RCC 7860 (cell line): ENCODE measurements at places on chromosomes 7 and 10.

DNA sequence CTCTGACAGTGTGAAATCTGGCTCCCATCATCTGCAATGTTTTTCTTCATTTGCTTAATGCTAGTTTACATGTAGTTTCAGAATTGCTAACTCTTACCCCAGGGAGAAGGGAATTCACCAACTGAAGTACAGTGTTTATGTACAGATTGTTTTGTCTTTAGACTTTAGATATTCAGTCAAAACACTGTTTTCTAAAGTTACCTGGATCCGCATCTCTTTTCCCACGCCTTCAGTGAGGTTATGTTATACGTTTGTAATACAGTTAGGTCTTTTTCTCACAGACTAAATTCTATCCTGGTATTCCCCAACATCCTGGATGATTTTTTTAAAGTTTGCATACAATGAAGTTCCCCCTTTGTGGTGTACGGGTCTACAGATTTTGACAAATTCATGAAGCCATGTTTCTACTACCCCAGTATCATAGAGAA lies 3.2 kb upstream of the LYZL1 start:
- no peak for DNase-seq

DNA sequence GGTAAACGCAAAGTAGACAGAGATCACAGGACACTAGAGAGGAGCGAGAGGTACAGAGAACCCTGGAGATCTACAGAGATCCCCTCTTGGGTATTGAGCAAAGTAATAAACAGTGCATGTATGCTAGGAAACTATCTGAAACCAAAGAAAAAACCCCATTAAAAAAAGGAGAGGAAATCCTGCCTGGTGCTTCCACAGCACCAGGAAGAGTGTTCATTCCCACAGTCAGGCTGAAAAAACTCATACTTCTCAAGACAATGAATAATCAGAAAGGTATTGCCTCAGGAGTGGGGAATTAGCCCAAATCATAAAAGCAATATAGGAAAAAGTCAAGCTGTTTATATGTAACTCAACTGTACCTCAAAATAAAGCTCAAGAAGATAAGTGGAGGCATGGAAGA lies 59.1 kb downstream of the ANKRD26 start:
- no peak for DNase-seq

DNA sequence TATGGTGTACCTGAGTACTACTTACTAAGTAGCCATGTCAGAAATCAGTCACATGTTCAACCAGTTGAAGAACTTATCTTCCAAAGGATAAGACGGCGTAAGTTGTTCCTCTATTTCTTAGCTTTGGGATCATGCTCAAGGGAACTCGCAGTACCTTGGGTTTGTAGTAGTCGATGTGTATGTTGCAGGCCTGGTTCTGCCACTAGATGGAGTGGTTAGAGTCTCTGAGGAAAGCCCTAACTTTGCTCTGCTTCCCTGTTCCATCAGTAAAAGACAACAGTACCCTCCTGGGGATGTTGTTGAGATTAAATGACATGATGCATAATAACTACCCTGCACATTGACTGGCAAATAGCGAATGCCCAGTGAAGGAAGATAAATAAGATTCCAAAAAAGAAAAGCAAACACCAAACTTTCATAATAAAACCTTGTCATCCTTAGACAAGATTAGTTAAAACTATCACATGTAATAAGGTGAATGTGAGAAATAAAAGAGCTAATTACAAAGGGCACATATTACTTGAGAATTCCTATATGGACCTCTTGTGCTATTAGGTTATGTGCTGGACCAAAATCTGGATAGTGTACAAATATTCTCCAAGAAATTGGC lies 165.9 kb downstream of the ABCA13 start:
- DNase-seq = peak; percentile 26

DNA sequence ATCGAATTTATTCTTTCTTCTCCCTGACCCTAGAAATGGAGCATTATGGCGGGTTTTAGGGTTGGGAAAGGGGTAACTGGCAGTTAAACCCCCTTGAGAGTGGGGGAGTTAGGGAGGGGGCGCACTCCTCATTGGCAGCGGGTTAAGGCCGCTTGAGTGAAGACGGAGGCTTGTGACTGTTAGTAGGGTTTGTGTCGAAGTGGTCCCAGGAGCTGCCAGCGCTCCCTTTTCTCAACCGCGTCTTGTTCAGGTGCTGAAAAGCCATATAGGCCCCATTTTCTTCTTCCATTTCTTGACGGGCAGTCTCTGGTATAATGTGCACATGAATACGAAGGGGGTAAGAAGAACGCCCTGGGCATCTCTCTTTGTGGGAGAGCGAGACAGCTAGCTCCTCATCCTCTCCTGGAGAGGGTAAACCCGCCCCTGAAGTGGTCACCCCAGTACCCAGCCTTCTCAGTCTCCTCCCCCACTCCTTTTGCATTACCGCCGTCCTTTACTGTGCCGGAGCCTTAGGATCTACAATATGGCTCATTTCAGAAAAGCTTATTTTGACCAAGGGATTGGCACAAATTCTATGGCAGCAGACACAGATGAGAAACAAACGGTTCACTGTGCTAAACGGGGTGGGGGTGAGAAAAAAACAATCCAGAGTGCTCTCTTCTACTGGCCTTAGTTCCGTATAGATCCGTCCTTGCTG lies 836 bp downstream of the KMT2E start:
- DNase-seq = peak; percentile 31

DNA sequence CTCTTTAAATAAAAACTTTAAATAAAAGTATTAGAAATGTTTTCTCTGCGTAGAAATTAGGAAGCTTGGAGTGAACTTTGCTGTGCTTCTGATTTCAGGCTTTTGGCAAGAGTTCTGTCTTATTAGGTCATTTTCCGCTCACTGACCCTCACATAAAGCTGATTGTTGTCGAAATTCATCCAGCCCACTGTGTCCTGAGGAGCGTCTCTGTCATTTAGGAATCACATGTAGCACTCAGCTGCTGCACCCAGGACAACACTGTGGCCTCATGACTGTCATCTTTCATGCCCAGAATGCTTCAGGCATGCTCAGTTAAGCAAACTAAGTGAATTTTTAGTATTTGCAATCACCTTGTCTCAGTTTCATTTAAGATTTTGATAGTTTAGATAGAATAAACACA lies 57.8 kb upstream of the MSRB2 start:
- DNase-seq = no peak

GRCh38 chr10:844552-844951 lies 87.0 kb downstream of the LARP4B start:
- DNase-seq = no peak

GRCh38 chr10:114953047-114953446 lies 15.1 kb downstream of the TRUB1 start:
- no peak for DNase-seq

GRCh38 chr10:60789340-60789739 lies 11.1 kb downstream of the CDK1 start:
- DNase-seq = no peak

DNA sequence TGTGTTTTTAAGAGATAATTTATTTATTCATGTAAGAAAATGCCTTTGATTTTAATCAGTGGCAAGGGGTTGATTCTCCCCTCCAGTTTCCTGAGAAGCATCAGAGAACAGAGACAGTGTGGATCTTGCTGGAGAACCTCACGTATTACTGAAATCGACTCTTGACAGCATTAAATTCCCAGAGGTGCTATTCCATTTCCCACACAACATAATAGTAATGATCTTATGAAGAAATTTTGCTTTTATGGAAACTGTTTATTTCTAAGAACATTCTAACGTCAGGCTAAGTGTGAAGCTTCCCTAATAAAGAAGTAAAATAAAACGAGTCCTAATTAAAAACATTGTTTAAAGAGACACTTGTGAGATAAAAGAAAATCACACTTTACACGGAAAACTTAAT lies 293.1 kb upstream of the NRP1 start:
- DNase-seq = no peak

GRCh38 chr7:42091461-42092291 lies 145.3 kb downstream of the GLI3 start:
- DNase-seq = no peak

DNA sequence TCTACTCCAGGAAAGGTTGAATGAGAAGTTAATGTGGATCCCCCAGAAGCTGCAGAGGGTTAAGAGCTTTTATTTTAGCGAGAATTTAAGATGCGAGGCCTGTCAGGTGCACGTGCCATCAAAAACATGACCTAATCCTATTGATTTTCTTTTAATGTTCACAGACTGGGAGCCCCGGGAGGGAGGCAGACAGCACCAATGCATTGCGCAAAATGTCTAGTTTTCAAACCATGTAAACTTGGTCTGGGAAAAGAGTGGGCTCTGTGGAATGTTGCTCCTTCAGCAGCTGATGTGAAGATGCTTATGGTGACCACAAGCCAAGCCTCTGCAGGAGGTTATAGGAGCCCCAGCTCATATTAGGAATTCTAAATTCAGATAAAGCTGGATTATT lies 172.0 kb upstream of the ITGB1 start:
- DNase-seq = peak; percentile 61

- no peak for DNase-seq
These were observed 339.7 kb downstream of the HGF start for GRCh38 chr7:81430150-81430549.

DNA sequence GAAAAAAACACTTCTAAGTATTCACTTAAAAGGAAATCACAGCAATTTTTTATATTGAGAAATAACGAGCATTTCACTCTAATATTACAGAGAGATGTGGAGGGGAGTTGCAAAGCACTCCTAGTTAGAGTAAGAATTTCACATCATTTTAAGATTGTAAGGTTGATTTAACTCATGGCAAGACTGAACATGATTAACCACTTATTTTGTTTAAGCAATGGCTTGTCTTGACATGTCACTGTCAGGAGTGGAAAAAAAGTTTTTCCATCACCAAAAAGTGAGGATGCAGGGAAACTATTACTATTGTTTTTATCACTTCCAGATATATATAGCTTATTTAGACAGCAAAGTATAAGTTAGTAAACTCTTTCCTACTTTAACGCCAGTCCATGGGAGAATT lies 27.1 kb downstream of the CD36 start:
- no peak for DNase-seq

- no peak for DNase-seq
These were observed 18.5 kb upstream of the C10orf67 start for GRCh38 chr10:23362879-23363792.

DNA sequence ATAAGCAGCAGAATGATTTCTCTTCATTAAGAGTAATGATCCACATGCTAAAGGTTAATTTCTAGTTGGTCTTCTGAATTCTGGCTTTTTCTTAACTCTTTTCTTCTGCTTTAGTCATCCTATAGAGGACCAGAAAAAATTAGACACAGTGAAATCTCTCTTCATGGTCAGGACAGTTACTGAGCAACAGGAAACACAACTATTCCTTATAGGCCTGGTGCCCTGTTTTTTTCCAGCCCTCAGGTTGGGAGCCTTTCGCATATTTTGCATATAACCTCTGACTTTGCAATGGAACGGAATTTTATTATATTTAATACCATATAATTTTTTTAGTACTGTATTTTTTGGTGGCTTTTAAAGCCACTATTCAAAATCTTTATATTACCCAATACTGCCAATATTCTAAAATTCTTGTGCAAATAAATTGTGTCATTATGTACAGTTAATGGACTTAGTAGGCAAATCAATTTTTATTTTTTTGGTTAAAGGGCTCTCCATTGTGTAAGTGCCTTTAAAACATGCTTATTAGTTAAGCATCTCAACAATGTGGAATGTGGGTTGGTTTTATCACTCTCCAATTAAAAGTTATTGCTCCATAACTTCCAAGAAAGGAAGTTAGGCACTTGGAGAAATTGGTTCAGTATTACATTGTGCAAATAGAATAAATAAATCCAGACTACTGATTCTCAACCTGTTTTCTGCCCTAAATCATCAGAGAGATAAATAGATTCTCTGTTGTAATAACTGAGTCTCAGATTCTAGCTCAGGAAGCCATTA lies 22.5 kb downstream of the ARL4A start:
- no peak for DNase-seq

DNA sequence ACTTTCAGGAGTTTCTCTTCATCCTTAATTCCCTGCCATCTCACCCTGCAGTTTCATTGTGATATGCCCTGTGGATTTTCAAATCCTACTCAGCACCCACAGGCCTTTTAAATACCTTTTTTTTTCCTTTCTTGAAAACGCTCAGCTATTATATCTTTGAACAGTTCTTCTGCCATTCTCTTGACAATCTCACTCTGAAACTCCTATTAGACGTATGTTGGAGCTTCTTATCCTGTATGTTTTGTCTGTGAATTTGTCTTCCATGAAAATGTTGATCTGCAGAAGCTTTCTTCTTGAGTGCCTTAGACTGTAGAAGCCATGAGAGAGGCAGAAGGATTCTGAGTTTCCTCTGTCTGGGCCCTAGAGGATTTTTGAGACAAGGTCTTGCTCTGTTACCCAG lies 18.9 kb upstream of the YAE1 start:
- DNase-seq = no peak

GRCh38 chr10:18455086-18455884 lies 196.1 kb downstream of the NSUN6 start:
- no peak for DNase-seq

- DNase-seq = peak; percentile 79
These were observed 183.5 kb upstream of the INHBA start for GRCh38 chr7:41886262-41886900.

DNA sequence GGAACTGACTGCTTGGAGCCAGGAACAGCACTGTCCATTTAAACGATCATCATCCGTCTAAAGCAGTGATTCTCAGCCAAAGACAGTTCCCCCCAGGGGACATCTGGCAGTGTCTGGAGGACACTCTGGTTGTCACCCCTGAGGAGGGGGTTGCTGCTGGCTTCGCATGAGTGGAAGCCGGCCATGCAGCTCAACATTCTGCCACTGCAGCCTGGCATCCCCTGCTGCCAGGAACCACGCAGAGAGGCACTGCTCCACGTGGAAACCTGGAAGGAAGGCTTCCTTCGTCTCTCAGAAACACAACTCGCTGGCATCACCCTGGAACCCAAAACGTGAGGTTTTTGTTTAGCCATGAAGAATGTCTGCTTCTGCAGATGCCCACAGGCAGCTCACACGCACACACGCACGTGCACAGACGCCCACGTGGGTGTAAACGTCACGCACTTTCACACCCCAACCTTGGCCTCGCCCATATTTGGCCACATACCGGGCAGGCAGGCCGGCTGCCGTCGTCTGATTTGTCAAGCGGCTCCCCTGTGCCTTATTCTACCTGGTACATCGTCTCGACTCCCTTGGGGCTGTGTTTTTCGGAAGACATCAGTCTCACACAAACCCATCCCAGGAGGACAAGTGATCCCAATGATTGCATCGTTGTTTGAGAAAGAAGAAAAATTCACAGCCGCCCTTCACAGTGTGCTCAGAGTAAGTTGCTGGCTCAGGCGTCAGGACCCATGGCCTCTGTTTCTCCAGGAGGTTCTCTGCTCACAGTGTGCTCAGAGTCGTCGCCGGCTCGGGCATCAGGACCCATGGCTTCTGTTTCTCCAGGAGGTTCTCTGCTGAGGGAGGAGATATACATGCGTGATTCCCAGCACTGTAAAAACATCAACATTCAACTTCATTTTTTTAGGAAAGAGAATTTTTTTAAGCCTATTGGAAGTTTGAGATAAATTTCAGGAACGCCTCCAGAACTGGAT lies 127.2 kb upstream of the PPP2R2D start:
- DNase-seq = no peak
